Activated CD8-positive, alpha-beta memory T cell treated with anti-CD3 and anti-CD28 coated beads, Interleukin-2, amount 10 ng/mL, durations not matched to agents 7 days and 5 days (primary cell): ENCODE measurements at places on chromosomes 16 and 17. TPM values are rescaled to one million over a fixed set of nuclear protein-coding genes. Genes with fewer than 3 reads are reported as not detected.

Gene TOM1L1
- not detected for total RNA-seq

Gene METTL9
- 93.4 TPM for total RNA-seq

Gene EFNB3
- not detected for total RNA-seq

Gene SARM1
- total RNA-seq: 24.8 TPM

Gene TBC1D3
- 2.6 TPM for total RNA-seq

Gene OR1F1
- total RNA-seq: not detected

Gene LRRC45
- total RNA-seq: 45.4 TPM

Gene GDPD3
- total RNA-seq: 8.1 TPM

Gene SDR42E2
- not detected for total RNA-seq

Gene SKAP1
- 91.4 TPM for total RNA-seq

Gene ABAT
- 7.8 TPM for total RNA-seq

Gene HOXB6
- total RNA-seq: 0.58 TPM

Gene NPIPA7
- 10.8 TPM for total RNA-seq

Gene TTC19
- 33.1 TPM for total RNA-seq

Gene NKD1
- total RNA-seq: 0.33 TPM

Gene RGS11
- not detected for total RNA-seq

Gene EVI2A
- total RNA-seq: 45.9 TPM

Gene PMM2
- total RNA-seq: 36.4 TPM

Gene C17orf78
- not detected for total RNA-seq

Gene HAP1
- total RNA-seq: 0.15 TPM

Gene ODAD4
- 0.49 TPM for total RNA-seq
